Dorsolateral prefrontal cortex (tissue), 122 donors: ENCODE measurements at places on chromosomes 7 and 10.

DNA sequence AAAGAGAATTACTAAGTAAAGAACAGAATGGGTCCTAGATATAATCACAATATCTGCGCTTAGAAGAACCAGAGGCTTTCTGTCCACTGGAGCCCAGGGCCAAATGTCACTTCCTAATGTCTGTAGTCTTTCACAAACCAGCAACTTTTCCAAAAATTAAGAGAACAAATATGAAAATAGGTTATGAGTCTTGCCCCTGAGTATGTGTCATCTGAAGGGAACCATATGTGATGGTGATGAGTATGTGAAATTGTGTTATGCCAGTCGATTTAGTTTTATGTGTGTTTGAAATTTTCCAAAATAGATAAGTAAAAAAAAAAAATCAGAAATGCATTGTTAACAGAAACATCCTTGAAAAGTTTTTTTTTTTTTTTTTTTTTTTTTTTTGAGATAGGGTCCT, 15.4 kb upstream of the HTR5A start:
- no peak for DNase-seq

DNA sequence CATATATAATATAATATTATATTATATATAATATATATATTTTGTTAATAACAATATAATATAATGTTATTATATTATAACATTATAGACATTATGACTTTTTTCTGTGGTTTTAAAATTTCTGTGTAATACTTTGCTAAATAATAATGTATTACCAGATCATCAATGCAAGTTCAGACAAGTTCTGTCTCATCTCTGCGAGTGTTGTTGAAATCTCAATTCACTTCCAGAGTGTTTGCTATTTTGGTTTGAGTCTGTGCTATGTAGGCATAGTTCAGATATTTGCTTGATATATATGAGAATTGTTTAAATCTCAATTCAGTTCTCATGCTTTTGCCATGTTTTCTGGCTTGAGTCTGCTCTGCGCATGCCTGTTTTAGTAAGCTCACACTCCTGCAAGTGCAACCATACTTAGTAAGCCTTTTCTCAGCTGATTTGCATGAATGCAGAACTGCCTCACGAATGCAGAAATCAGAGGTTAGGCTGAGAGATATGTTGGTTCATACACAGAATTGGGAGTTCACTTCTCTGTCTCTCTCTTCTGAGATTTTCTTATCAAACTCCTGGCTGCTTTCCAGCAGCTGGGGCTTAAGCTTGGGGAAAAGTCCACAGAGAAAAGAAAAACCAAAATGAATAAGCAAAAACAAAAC, 830.2 kb upstream of the SORCS1 start:
- no peak for DNase-seq

DNA sequence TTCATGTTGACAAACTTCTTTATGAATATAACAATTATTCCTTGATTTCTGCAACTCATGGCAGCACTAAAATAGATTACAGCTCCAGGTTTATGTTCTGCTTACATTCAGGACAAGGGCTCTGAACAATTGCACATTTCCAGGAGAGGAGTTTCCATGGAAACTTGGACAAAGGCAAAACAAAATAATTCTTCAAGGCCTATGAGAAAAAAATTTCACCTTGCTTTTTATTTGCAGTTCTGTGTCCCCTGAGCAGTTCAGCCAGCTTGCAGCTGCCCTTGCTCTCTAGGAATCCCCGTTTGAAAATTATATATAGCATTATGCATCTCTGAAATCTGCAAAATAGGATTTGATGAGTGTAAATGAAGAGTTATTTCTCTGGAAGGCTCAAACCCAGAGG, 71.7 kb downstream of the ARL4A start:
- DNase-seq, result no peak

GRCh38 chr7:126700807-126701604, 551.7 kb downstream of the GRM8 start:
- DNase-seq, result no peak

DNA sequence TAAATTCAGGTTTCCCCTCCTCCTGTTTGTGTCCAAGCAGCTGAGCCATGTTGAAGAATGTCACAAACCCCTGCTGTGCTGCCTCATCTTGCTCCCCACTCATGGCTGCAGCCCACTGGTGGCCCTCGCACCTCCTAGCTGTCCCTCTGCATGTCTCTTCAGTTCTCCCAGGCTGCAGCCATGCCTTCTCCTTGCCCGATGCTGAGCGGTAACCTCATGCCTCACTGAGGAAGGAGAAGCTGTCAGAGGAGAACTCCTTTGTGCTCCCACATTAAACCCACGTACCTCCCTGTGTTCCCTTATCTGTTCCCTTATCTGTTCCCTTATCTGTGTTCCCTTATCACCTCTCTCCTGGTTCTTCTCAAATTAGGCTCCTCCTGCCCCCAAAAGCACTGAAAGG, 10.3 kb upstream of the FRMPD2 start:
- no peak for DNase-seq

DNA sequence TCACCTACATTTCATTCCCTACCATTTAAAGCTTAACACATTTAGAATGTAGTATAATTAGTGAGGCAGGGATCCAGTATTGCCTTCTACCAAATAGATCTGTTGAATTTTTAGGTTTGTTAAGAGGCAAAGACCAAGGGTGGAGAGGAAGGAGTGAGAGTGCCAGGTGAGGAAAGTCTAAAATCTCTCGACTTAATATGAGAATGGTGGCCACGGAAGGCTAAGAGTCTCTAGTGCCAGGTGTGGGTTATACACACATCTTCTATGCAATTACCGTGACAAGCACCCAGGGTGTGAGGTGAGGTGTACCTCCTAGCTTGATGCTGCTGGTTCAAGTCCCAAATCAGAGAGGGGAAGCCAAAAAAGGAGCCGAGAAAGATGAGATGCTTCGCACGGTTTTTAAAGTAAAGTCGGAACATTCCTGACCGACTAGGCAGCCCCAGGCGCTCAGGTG, 439 bp downstream of the IQUB start:
- DNase-seq, result no peak

DNA sequence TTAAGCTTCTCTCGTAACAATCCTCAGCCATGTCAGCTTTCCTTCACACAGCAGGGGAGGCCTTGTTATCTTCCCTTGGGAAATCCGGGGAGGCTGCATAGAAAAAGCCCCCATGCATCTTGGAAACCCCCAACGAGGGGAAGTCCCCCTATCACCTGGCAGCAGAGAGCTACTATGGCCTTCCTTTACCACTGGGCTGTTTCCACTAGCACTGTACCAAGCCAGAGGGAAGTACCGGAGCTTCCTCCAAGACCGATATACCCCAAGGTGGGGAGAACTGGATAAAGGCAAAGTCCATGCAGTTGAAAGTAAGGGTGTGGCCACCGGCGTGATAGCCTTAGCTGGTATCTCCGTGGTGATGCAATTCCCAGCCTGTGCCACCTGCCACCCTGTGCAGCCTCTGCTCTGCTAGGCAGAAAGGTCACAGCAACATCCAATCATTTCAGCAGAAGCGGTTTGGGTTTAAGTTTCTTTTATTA, 4.4 kb upstream of the CLIP2 start:
- DNase-seq, result no peak

DNA sequence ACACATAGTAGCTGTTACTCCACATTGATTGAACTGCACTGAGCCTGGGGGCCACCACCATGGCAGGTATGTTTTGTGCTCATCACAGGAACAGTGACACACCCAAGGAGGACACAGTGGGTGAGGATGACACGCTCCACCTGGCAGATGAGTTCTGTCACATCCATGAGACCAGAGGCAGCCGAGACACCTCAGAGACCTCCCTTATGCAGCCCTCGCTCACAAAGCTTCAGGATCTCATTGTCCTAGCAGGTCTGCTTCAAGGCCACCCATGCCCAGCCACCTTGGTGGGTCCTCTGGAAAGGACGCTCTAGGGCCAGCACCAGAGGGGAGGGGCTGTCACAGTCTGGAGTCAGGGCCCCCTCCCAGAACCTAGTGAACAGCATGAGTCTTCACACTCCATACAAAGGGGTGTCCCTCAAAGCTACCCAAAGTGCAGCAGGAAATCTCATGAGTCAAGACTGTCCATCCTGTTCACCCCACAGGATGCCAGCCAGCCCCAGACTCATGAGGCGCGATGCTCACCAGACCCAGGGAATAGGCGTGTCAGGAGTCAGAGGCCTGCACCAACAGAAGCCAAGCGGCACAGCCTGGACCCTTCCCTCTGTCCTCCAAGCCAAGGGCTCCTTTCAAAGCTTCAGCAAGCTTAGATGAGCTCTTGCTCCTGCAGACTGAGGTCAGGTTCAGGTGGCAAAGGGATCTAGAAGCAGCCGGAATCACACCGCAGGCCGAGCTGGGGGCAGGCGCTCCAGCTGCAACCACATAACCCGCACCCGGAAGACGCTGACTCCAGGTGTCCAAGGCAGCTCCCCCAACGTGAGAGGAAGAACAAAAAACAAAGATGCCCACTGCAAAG, 9.6 kb downstream of the FAM53B start:
- no peak for DNase-seq

DNA sequence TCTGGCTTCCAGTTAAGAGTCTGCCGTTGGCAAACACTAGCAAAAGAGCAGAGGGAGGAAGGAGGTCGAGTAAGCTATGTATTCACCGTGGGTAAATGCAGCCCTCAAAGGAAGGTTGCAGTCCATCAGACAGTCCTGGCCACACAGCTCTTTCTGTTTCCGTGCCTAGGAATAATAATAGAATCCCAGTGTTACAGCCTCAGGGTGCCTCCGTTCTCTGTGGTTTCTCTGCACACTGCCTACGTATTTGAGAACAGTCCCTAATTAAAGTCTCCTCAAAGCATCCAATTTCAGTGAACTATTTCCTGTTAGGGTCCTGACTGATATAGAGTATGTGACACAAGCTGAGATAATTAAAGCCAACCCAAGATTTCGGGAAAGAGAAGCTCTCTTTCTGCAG, 176.7 kb downstream of the GPAM start:
- DNase-seq, result no peak

- DNase-seq, result no peak
Measured at GRCh38 chr10:6388261-6388893, 185.6 kb downstream of the PFKFB3 start.

DNA sequence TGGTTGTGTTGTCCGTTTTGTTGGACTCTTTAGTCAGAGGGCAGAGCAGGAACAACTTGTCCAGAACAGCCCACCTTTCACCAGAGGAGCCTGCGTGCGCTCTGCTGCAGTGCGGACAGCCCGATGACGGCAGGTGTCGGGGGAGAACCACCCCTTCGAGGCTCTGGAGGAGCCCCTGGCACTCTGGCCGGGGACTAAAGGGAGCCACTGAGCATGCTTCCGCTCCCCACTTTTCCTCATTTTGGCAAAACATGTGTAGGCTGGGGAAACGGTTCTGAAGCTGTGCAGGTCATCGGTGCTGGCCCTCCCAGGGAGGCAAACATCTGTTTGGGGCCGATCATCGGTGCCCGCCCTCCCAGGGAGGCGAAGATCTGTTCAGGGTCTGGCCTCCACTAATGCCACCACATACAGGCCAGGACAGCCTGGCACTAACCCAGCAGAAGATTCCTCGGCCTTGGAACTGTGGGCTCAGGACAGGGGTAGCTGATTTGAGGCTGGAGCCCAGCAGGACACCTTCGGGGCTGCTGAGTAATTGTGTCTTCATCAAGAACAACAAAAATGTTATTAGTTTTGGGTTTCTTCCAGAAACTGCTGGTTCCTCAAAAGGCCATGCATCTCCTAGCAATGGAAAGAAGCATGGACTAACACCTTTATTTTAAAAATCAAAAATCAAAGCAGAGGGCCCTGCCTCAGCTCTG, 124.4 kb upstream of the TCERG1L start:
- DNase-seq, result no peak

DNA sequence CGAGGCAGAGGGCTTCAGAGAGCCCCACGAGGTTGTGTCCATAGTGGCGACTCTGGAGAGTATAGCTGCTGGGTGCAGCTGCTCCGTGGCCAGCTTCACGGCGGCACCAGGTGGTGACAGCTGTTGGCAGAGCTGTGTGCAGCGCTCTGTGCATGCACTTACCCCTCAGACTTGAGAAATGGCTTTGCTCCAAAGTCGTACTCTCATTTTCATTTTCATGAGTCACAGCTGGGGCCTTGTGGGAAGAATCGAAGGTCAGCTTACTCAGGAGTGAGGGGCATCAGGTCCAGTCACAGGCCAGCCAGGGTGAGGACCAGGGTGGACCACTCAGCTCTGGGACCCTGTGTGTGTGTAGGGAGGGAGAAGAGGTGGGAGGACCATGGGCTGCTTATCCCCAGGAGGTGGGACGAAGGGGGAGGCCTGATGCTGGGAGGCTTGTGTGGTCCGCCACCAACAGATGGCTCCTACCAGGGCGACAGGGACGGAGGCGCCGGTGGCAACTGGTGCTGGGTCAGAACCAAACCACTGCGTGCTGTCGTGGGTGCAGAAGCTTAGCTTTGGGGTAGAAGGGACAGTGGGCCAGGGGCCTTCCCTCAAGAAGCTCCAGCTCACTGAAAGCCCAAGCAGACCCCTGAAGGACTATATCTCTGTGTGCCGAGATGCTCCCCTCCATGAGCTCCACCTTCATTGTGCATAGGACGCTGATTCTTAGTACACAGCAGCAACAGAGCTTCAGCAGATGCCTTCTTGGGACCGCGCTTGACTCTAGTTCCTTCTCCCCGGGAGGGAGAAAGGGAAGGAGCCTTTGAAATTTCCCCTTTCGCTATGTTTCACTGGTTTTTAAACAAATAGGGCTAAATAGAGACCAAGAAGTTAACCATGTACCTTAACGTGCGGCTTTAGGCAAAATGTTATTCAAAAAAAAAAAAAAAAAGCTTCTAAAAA, 225.0 kb downstream of the CELF2 start:
- DNase-seq, result no peak

DNA sequence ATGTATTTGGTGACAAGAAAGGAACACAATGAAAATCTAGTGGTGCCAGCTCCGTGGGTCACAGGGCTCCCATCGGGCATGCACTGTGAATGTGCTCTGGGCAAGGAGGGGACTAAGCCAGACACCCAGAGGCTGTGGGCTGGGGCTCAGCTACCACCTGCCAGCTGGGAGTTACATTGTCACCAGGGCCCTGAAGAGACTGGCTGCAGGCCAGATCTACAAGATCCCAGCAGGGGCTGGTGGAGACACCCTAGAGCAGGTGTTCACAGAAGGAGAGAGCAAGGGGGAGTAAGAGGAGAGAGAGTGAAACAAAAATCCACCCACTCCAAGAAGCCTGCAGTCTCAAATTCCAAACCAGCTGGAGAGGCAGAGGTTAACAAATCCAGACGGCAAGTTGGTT, 116.6 kb upstream of the ADCY1 start:
- no peak for DNase-seq

DNA sequence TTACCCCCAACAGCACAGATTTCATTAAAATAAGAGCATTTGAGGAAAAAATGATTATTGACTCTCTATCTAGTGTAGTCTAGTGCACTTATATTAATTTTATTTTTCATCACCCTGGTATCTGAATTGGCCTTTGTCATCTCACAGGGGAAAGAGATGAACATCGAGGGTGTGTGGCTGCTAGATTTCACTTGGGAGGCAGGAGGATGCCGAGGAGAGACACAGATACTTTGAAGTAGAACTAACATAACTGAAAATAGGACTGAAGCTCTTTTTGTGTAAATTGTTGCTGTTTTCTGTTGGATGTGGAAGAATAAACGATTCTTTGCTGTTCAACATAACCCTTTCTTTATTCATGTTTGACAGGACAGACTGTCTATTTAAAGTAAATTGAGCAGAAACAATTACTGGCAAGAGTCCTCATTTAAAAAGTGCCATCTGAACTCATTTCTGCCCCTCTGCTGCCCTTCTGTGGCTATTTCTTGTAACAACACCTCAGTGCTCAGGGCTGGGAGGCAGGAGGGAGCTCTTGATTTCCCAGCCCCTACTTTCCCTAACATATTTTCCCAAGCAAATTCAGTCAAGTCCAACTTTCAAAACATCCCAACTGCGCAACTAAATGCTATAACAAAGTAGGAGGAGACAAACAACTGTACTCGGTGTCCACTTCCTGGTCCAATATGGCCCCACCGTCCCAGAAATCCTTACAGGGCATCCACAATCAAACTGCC, 15.6 kb downstream of the LYZL1 start:
- peak; percentile 59 for DNase-seq

- no peak for DNase-seq
Measured at GRCh38 chr10:48745662-48746245, 61.1 kb downstream of the WDFY4 start.
